ENCODE measurements at places on chromosomes 4 and X.

DNA sequence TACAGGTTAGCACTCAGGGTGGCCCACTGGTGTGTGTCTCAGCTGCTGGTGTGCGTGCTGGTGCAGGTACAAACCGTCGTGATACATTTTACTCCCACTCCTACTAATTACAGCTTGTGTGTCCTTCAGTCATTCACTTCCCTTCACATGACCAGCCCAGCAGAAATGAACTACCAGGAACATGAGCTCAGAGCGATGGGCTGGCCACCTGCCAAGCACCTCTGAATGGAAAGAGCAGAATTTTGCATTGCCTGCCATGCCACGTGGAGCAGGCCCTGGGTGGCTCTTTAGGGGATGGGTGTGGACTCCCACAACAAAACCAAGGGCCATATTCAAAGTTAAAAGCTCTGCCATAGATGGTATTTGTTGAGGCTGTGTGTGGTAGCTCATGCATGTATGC lies 58.9 kb upstream of the PGM2 start:
- DNase-seq: no peak

DNA sequence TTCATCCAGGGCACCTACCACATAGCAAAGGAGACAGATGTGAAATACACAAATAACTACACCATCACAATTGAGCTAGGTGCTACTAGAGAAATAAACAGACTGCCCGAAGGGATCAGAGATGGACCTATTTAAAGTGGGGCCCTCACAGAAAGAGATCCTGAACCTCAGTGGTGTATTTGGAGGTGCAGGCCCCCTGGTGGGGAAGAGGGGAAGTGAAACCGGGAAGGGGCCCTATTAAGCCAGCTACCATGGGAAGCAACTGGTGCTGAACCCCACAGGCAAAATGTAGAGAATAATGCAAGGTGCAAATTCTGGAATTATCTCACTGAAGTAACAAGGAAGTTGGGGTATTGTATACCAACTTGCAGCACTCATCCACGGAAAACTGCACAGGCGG lies 78.6 kb upstream of the FAM9A start:
- DNase-seq: no peak

DNA sequence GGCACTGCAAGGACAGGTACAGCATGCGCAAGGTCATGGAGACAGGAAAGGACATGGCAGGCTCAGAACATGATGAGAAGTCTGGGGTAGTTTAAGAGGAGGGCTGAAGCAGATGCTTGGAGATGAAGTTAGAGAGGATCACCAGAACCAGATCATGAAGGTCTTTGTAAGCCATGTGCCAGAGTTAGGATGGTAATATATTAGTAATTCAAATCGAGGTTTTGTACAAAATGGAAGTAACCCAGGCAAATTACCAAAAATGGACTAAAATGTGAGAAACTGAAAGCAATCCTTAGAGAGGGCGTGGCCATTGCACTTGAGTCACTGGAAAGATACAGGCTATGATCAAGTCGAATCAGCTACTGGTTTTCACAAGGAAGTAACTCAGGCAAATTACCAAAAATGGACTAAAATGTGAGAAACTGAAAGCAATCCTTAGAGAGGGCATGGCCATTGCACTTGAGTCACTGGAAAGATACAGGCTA lies 13.5 kb downstream of the RXFP1 start:
- no peak for DNase-seq

- no peak for DNase-seq
Measured at GRCh38 chr4:81769244-81769643, 297.5 kb upstream of the RASGEF1B start.

GRCh38 chr4:61783050-61783449 lies 582.9 kb downstream of the ADGRL3 start:
- no peak for DNase-seq

GRCh38 chr4:140497405-140497746 lies 717 bp downstream of the MGAT4D start:
- DNase-seq: no peak

GRCh38 chrX:130110379-130111219 lies at the start of gene ELF4:
Gene ELF4 (minus strand): TSS chrX:130110497. CDS start chrX:130081330, 29,167 bp downstream.
- no peak for DNase-seq

GRCh38 chrX:41553688-41554087 lies 106.5 kb downstream of the NYX start:
- DNase-seq: no peak

DNA sequence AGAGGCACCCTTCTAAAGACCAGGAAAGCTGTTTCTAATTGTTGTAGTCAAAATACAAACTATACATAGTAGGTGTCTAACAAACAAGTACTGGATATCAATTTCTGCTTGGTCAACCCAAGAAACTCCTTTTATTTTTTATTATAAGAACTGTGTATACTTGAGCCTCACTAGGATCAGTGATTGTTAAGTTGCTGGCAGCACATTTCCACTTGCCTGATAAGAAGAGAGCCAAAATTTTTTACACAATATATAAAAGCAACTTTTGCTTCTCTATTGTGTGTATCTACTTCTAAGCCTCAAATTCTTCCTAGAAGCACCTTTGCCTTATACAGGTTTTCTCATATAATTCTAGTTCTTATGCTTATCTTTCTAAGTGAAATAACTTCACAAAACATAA lies 703.0 kb upstream of the EPHA5 start:
- DNase-seq: no peak

- DNase-seq: no peak
Measured at GRCh38 chrX:25198891-25199290, 183.1 kb upstream of the ARX start.

GRCh38 chr4:37101182-37101581 lies 143.4 kb upstream of the NWD2 start:
- DNase-seq: no peak

GRCh38 chr4:102687373-102687981 lies 73.3 kb downstream of the MANBA start:
- DNase-seq: no peak

- DNase-seq: no peak
Measured at GRCh38 chr4:166838975-166839614, 395.2 kb downstream of the SPOCK3 start.

DNA sequence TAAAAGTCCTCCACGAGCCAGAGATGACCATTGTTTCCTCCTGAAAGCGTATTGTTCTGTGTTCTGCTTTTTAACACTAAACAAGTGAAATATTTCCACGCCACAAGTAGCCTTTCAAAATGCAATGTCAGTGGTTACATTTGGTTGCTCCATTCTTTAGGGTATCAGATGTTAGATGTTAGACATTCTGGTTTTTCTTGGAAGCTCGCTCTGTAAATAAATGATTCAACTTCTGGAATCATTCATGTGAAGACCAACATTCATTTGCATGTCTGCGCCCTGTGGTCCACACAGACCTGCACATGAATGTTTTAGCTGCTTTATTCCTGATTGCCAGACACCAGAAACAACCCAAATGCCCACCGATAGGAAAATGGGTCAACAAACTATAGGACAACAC lies 38.0 kb upstream of the HELT start:
- no peak for DNase-seq

GRCh38 chr4:129218897-129219296 lies 122.9 kb downstream of the C4orf33 start:
- DNase-seq: no peak

DNA sequence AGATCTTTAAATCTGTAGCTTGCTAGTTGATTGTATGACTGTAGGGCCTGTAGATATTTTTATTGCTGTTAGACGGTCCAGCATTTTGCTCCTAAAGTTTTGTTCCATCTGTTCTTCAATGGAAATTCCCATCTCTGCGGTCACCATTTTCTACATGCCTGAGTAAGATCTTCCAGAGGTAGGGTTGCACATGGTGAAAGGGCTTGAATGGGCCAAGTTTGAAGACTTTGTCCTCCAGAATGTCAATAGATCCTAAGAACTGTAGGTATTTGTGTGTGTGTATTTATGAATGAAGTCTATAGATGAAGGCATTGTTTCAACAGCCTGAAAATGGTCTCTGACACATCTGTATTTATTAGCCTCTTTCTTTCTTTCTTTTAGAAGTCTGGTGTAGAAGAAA lies 22.3 kb upstream of the TAPT1 start:
- no peak for DNase-seq

DNA sequence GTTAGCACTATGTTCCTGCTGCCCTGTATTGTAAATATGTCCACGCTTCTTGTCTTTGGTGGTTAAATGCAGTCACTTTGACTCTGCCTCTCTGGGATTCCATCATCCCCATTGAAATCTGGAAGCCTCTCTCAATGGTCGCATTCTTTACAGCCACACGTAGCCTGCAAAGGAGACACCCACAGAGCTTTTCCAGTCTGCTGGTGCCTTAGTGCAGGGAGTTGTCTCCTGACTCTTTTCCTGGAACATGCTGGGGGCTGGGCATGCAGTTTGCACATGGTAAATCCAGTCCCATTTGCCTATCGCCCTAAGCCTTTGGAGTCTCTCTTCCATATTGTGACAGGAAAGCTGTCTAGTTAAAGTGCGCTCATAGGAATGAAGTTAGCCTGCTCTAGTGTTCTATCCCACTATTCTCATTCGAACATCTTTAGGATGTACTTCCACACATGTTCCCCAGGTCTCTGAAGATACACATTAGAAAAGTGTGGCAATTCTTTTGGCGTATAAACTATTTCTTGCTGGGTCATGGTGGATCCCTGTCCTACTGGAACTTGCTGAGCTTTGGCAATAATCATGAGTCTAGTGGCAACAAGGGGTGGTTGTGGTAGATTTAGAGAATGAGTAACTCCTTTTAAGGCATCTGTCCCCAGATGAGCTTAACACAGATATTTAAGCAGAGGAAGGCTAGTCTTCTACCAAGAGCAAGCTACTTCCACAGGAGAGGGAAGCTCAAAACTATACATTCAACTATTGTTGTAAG lies 33.7 kb downstream of the COQ2 start:
- DNase-seq: no peak

DNA sequence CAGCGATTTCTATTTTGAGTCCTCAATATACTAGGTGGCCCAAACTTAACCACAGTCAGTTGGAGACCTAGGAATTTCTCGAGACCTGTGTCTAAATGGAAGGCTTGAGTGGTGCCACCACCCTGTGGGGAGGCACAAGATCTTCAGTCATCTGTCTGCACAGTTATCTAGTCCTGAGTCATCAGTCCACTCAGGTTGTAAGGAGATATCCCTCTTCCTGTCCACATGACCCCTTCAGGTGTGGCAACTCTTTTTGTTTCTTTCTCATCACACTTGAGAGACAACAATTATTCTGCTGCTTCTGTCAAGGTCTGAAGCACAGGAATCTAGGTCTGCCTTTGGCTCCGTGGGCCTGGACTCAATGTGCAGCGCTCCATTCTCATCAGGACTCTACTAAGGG lies 64.4 kb upstream of the IBSP start:
- DNase-seq: no peak

DNA sequence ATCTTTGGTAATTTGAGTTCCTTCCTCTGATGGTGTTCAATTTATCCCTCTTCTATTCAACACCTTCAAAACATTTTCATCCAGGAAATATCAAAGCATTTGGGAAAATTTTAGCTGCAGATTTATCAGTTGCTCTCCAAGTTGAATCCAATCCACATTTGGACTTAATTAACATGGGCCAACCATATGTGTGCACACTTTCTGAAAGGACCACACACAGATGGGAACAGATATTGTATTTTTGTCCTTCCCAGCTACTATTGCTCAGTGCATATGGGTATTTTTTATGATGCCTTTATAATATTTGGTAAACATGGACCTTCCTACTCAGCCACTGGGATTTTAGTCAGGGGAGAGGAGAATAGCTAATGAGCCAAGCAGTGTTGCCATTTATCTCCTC lies 65.2 kb downstream of the GLRA2 start:
- no peak for DNase-seq

DNA sequence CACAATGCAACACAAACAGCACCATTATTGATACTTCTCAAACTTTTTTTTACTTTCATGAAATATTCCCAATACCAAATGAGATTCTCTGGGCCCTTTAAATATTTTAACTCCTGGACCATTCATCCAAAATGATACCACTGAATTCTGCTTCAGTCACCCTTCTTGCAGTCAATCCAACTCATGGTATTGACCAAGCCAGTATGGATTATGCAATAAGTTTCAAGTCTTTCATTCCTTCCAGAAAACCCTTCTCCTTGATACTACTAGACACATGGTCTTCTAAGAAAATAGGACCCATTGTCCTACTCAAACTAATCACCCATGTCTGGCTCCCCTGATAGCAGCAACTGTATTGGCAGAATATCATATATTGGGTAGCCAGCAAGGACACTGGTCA lies 23.0 kb downstream of the ZNF721 start:
- no peak for DNase-seq

DNA sequence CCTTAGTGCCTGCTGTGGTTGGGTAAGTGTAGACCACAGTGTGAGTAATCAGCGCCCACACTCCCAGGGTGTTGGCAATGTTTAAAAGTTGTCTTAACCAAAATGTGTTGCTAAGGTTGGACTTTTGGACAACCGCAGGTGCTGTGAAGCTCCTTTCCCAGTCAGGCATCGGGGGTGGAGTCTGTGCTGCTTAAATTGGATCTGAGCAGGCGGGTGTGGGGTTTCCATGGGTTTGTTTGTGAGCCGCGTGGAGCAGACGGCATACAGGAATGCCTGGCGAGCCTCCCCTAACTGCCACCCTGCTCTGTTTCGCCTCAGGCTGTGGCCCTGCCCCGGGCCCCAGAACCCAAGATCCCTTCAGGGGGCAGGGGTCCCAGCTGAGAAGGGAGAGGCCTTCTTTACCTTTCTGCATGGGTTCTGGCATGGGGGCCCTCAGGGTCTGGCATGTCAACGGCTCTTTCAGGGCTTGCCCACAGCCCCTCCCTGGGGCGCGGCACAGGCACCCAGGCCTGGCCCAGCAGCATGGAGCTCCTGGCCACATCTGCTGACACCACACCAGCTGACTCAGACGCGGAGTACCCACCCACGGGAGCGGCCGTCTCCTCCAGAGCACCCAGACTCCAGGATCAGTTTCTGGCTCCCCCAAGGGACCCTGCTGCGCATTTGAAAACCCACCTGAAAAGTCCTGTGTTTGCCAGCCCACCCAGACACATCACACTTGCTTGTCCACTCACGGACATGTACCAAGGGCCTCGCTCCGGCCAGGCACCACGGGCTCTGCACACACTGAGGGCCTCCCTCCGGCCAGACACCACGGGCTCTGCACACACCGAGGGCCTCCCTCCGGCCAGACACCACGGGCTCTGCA lies 5.1 kb upstream of the SPON2 start:
- no peak for DNase-seq

DNA sequence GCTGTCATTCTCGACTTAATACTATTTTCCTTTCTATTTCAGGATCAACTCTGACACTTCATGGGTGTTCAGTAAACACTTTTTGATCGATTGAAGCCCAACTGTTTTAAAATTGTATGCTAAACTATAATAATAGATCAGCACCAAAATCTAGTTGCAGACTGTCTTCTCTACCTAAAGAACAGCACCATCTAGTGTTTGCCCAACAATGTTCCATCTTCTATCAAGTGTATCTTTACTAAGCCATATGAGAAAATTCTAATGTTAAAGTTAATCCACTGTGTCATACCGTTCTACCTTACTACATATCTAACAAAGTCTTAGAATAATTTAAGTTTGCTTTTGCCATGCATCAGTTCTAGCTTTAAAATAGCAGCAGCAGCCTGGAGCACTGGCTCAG lies 113.0 kb upstream of the PRDX4 start:
- no peak for DNase-seq

DNA sequence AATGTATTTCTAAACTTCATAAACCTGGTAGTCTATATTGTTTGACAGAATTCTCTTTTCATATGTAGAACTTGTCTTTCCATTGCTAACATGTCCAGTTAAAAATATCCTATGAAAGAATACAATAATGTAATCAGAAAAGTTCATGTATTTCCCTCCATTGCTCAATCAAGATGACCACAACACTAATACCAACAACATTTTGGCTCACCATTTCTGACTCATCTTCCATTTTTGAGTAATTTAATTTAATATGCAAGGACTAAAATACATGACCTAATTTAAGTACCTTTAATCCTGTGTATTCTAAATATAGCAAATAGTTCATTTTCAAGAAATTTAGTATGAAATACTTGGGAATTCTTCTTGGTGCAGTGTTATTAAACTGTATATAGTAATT lies 239.5 kb upstream of the GPC4 start:
- no peak for DNase-seq

Data from activated CD8-positive, alpha-beta memory T cell treated with anti-CD3 and anti-CD28 coated beads for 1 hour (primary cell).